ENCODE measurements at places on chromosomes 1 and 21. TPM values are rescaled to one million over a fixed set of nuclear protein-coding genes. Genes with fewer than 3 reads are reported as not detected.

- DNase-seq: no peak
Measured at GRCh38 chr1:40694353-40694874, 2.9 kb downstream of the NFYC start.

DNA sequence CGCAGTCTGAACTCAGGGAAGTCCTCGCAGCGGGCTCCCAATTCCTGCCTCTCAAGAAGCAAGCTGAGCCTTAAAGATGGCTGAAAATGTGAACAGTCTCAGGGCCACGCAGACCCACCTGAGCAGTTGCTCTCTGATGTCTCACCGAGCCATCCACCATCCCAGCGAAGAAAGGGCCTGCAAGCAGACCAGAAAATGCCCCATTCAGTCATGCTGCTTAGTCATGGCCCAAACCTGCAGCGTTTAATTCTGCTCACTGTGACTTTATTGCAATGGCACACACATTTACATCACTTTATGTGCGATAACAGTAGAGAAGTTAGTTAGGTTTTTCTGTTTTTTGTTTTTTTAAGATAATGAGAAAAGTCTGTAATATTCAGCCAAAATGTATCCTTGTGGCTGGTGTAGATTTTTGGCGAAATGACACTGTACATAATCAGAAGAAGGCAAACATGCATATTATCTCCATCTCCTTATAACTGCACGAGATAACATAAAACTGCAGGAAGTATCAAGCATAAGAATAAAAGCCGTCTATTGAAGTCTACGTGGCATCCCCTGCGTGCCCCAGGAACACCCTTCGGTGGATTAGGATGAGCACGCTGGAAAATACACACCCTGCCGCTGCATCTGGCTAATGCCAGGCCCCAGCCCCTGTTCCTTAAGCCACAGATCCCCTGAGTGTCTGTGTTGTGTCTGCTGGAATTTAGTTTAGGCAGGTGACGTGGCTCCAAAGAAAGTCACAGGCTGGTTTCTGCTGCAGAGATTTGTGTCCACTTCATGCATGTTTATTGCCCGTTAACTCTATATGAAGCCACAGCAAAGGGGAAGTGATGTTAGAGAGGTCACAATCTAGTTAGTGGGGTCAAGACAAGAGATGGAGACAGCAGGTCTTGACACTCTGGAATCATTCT is 119.8 kb upstream of the IRF2BP2 start:
- DNase-seq: no peak

DNA sequence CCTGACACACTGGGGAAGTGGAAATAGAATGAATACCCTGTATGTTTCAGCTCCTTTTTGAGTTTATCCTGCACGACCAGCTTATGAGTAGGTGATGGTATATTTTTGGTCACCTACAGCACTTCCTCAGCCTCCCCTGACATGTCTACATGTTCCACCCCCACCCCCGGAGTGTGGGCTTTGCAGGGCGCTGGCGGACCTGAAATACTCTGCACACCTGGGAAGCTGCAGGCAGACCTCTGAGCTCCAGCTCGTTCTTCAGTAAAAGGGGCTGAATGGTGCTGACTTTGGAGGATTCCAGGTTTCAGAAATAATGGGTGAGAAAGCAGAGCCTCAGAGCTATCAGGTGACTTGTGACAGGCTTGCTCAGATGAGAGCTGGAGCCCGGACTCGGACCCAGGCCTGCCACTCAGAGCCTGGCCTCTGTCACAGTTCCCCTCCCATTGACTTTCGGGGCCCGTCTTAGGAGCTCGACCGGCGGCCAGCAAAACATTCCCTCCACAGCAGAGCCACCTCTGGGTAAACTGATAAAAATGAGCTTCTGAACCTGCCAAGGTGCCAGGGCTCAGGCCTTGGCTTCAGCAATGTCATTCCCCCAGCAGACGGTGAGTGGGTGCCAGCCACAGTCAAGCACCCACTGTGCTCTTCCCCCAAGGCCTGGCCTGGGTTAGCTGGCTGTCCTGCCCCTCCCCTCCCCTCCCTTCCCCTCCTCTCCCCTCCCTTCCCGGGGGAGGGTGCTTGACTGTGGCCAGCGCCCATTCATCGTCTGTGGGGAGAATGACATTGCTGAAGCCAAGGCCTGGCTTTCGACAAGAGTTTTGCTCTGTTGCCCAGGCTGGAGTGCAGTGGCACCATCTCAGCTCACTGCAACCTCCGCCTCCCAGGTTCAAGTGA is 30.1 kb downstream of the DOP1B start:
- no peak for DNase-seq

- no peak for DNase-seq
Measured at GRCh38 chr1:55445416-55445815, 230.3 kb upstream of the USP24 start.

DNA sequence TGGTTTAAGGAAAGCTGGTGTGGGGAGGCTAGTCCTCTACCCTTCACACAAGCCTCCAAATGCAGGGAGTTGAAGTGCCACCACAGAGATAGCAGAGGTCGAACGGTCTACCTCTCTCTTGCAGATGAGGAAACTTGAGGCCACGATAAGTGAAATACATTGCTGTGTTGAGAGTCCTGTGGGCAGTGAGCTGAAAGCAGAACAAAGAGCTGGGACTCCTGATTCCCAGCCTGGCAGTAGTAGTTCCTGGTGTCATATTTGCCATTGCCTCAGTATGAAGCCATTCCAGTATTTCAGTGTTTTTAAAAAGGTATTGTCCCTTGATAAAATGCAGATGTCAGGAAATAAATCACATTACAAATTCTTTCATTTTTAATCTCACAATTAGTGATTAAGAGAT is 28.6 kb downstream of the AK4 start:
- DNase-seq: no peak

DNA sequence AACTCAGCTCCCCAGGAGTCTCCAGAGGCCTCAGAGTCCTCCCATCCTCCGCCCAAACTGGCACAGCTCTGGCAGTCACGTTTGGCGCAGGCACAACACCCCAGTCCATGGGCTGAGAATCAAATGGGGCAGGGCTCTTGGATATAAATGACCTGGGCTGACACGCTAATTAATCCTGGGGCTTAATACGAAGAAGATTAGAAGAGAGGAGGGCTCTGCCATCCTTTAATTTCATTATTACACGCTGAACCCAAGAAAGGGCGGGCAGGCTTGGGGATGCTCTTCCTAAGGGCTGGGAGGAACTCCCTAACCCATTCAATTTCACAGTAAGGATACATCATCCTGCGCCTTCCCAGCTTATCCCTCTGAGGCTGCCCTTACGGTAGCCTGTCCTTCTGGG is 2.4 kb downstream of the GRIK3 start:
- DNase-seq: no peak

GRCh38 chr1:2400950-2401649 is 9.5 kb downstream of the RER1 start:
- DNase-seq: no peak

- no peak for DNase-seq
Measured at GRCh38 chr1:100430325-100430756, 78.0 kb downstream of the CDC14A start.

DNA sequence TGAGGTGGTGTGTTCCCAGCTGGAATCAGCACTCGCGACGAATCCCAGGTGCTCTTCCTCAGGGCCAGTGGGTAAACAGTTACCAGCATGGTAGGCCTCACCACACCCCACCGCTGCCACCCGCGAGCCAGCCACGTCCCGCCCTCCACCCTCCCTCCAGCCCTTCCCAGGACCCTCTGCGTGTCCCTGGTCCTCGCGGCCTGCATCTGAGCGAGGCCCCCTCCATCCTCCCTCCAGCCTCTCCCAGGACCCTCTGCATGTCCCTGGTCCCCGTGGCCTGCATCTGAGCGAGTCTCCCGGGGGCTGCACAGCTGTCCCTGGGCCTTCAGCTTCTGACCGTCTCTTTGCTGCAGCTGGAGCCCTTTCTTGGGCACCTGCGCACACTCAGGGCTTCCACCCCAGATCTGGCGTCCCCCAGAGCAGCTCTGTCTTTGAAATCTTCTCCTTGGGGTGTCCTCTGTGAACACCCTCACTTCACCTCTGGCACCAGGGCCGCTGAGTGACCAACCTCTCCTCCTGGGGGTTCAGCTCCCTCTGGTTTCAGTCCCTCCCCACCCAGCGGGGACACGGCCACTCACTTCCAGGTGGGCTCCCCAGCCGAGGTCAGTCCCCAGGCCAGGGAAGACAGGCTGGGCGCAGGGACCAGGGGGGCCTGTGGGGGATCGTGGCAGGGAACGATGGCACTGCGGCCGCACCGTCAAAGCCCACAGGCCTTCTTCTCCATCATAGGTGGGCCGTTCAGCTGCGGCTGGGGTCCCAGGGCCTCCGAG is 57.8 kb upstream of the COL6A2 start:
- DNase-seq: no peak

TACSTD2 gene
- not detected for total RNA-seq

RIPPLY3 gene
- total RNA-seq: not detected

ICOSLG gene
- 5.8 TPM for total RNA-seq

FCRL4 gene
- total RNA-seq: not detected

All from naive thymus-derived CD8-positive, alpha-beta T cell (primary cell).